ENCODE measurements at places on chromosomes 6 and 20.

DNA sequence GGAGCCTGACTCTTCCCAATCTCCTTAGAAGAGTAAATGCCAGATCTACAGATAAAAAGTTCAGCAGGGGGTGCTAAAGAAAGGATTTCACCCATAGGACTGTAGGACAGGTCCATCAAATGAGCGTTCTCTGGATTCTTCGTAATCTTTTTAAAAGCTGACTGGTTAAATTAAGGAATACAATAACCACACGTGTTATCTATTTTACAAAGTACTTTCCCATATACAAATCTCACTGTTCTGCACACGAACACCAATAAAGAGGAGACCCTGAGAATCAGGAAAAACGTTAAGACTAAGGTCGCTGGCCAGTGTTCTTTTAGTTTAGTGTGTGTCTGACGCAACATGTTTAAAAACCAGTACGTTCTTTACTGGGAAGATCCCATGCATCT, 542 bp downstream of the TUBE1 start:
- DNase-seq: peak; percentile 78

GRCh38 chr20:10673176-10673841, 490 bp downstream of the JAG1 start:
- DNase-seq: no peak

- DNase-seq: no peak
Observed at GRCh38 chr6:122853259-122853995, 64.4 kb downstream of the SMPDL3A start.

DNA sequence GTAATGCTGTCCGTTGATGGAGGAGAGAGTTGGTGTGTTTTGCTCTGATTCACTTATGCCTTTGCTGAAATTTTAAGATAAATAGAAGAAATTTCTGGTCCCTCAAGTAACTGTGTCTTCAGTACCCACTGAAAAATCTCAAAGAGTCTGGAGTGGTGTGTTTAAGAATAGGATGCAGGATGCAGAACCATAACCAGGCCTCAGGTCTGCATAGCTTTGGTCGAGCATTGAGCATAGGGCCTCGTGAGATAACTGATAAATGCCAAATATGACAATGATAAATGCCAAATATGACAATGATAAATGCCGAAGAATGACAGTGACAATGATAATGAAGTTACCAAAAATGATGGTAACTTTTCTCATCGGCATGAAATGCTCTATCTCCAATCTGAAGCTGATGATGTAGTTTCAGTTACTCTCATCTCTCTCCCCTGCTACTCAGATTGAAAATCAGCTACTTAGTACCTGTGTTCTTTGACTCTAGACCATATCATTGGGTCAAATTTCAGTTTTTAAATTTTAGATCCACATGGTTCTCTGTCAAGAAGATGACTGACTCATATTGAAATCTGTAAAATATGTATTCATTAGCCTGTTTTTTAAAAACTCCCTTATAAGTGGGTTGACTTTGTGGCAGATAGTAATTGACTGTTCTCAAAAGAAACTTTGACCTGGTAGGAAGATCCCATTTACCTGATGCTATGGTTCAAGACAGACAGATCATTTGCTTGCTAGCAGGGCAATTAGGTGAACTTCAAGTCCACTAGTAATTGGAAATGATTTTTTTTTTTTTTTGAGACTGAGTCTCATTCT, 96.6 kb downstream of the SLC16A10 start:
- no peak for DNase-seq

DNA sequence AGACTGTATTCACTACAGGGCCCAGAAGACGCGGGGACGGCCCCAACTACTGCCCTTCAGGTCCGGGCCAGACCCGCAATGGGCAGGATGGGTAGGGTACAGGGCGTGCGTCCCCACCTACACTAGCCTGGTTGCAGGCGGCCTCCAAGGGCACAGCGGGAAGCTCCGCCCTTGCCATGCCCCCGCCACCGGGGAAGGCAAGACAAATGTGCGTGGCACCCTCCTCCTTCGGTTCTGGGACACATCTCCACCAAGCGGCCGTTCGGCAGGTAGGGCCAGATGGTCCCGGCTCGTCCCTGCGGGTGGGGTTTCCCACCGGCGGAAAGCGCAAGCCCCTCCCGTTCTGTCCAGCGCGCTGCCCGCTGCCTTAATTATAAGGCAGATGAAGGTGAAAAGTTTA, 5.6 kb downstream of the NXT1 start:
- DNase-seq: no peak

GRCh38 chr20:14055127-14055742, 59.9 kb downstream of the MACROD2 start:
- peak; percentile 57 for DNase-seq
